ENCODE measurements at places on chromosomes 4 and X.

DNA sequence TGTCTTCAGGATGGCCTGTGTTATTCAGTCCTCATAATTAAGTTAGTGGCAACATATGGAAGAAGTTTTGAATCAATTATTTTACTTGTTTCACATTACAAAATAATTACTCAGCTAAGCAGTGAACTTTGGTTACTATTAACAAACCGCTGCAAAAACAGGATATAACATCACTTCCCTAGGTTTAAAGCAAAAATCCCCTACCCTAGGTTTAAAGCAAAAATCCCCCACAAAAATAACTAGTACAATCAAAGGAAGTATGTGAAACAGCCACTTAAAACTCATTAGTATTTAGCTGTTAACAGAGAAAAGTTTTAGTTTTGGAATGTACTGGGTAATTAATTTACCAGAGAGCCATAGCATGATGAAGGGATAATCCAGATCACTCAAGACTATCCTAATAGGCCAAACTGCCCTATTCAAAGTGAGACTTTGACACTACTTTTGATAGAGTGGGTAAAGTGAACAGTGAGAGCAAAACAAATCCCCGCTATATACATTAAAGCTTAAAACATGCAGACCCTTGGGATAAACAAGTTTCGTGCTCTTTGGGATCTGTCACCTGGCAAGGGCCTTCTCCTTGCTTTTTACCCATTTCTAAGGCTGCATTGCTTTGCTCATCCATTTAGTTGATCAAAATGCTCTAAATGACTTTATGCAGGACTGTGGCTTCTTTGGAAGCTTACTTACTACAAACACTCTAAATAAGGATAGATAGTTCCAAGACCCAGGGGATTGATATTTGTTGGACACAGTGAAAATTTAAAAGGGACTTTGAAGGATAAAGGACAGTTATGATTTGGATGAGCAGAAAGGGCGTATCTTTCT is 36.4 kb upstream of the GPR174 start:
- no peak for DNase-seq

DNA sequence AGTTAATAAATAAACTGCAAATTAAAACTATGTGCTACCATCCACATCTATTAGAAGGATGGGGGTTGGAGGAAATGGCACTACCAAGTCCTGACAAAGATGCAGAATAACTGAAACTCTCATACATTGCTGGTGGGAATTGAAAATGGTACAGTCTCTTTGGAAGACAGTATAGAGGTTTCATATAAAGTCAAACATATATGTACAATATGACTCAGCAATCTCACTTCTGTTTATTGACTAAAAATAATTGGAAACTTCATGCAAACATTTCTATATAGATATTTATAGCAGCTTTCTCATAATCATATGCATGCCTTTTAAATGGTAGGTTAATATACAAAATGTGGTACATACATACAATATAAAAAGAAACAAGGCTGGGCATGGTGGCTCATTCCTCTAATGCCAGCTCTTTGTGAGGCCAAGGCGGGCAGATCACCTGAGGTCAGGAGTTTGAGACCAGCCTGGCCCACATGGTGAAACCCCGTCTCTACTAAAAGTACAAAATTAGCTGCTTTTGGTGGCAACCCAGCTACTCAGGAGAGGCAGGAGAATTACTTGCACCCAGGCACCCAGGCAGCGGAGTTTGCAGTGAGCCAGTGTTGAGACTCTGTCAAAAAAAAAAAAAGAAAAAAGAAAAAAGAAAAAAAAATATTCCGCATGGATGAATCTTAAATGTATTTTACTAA is 225.0 kb upstream of the CXXC4 start:
- DNase-seq = no peak

GRCh38 chr4:141645611-141646340 is 9.4 kb downstream of the IL15 start:
- no peak for DNase-seq

DNA sequence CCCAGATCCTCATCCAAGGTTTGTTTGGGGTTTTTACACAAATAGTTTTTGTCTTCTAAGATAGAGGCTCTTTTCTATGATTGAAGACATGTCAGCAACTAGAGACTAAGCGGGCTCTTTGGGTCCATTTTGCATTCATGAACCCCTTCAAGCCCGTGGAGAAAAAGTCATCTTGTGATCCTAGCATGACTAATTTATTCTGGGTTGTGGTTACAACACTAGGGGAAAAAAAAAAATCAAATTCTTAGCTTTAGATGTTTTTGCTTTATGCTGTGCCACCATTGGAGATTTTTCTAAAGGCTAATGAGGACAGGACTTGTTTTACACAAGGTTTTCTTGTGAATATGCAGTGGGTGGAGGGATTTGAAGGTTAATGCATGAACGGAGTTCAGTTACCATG is 440.0 kb downstream of the PCDH7 start:
- DNase-seq = no peak

DNA sequence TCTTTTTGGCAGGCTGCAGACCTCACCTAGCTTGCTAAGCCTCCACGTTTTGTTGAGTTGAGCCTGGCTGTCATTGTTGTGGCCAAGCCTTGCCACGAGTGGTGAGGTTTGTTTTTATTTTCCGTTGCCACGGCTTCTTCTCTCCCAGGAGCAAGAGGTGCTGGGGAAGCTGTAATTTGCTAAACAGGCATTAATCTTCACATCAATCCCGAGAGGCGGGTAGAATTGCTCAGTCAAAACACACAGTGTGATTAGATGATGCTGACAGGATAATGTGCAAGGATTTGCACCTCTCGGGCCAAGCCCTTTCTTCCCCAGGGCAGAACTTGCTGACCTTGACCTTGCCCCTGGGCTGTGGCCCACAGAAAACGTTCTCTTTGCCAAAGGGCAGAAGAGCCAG is 72.2 kb upstream of the ATP6AP2 start:
- no peak for DNase-seq

DNA sequence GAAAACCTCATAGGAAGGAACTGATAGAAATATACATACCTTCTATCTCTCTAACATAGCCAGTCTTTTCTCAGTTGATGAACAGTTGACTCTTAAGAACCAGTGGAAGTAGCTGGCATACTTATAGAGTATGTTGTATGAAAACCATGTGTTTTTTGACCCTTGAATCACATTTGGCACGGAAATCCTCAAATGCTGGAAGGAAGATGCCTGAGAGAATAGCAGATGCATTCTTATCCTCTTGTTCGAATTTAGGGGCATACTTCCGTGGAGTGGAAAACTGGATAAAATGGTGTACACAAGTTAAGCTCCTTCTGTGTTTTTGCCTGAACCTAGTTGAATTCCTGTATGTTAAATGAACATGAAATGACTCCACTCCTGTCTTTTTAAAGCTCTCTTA is 145.5 kb downstream of the PCDH7 start:
- DNase-seq = no peak

DNA sequence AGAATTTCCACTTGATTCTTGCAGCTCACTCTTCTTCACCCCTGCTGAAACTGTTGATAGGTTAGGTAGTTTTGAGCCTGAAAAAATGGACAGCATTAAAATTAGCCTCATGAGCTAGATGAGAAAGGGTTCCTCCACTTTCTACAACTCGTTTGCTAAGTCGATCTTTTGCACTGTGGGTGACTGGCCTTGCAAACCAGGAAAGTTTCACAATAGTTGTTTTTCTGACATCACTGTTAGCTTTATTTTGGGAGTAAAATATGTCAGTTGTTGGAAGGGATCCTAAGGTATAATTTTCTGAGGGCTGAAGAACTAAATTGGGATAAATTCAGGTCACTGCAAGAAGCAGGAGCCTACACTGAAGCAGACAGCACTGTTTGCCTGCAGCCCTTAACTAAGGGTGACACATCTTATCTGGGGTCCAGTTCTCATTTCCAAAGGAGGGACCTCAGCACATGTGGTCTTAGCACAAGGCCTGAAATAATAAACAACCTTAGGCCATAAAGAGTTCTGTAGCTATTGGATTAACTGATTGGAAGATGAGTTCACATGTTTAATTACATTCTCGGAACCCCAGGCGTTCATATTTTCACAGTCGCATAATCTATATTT is 29.1 kb downstream of the ANAPC4 start:
- DNase-seq = no peak

DNA sequence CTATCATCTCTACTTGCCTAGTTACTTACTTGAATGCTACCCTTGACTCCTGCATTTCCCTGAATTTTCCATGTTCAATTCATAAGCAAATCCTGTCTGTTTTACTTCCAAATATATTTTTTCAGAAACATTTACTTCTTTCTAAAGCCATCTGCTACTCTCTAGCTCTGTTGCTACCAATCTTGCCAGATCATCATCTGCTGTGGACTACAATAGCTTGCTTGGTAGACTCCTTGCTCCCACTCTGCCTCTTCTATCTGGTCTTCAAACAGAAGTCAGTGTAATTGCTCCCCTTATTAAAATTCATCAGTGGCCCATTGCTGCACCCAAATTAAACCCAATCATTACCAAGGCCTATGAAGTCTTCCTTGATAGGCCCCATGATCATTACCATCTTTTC is 151.6 kb upstream of the HPGD start:
- DNase-seq = no peak

DNA sequence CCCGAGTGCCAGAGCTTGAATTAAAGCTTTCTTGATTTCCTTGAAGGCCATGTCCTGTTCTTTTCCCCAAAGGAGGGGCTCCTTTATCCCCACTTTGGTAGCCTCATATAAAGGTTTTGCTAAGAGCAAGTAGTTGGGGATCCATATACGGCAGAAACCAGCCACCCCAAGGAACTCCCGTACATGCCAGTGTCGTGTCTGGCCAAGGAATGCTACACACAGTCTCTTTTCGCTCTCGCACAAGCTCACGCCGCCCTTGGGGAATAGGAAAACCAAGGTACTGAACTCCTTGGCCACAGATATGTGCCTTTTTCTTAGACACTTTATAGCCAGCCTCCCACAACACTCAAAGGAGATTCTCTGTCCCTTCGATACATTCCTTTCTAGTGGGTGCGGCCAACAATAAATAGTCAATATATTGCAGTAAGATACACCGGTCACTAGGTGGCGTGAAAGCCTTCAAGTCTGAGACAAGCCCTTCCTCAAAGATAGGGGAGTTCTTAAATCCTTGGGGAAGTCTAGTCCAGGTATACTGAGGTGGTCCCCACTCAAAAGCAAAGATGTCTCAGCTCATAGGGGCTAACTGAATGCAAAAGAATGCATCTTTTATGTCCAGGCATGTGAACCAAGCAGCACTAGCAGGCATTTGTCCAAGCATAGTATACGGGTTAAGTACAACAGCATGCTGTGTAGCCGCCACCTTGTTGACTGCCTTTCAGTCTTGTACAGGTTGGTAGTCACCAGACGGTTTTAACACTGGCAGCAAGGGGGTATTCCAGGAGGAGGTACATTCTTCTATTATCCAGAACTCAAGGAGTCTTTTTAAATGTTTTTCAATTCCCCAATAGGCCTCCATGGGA is 57.8 kb upstream of the XAGE1B start:
- DNase-seq = no peak

- no peak for DNase-seq
These were observed 31.3 kb downstream of the JADE1 start for GRCh38 chr4:128840711-128841318.

- no peak for DNase-seq
These were observed at the start of gene TLL1 for GRCh38 chr4:165872461-165873297. TLL1 (plus strand) TSS chr4:165873237; CDS start chr4:165873905, 668 bp downstream.

DNA sequence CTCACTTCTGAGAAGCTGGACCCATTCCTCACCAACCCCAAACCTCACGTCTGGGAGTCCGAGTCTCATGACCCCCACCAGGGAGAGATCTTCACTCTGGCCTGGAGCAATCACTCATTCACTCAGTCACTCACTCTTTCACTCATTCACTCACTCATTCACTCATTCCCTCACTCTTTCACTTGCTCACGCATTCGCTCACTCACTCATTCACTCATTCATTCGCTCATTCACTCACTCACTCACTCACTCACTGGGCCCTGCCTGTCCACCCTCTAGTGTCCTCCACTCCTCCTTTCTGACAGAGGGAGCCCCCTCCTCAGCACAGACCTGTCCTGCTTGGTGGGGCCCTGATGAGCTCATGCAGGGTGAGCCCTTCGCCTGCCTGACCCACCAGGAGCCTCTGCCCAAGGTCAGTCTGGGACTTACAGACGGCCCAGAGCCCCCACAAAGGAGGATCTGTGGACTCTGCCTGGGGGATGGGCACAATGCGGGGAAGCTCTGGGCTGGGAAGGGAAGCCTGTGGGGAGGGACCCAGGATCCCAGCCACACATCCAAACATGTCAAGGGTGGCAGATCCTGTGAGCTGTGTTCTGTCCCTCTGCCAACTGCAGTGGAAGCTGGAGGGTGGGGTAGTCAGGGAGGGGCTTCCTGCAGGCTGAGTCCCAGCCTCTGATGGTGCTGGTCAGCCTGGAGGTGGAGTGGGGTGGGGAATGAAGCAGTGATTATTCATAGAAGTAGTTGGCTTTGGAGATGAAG is 18.5 kb downstream of the CPZ start:
- no peak for DNase-seq

- DNase-seq = no peak
These were observed 186.1 kb downstream of the ENOX2 start for GRCh38 chrX:130716781-130717413.

GRCh38 chrX:81708487-81708886 is 506.6 kb downstream of the SH3BGRL start:
- no peak for DNase-seq

- no peak for DNase-seq
These were observed 586.7 kb downstream of the GBA3 start for GRCh38 chr4:23279377-23279986.

DNA sequence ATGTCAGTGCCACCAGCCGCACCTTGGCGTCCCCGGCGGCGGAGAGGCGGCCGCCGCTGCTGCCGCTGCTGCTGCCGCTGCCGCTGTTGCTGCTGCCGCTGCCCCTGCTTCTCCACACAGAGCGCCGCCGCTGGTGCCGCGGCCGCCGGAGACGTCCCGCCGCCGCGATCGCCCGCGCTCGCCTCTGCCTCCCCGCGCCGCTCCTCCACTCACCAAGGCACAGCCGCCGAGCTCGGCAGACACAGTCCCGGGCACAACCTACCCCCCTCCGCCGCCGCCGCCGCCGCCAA is at the start of gene PPP3CA:
Gene PPP3CA (minus strand): TSS at position 260 of the 290 bp plus-strand sequence.
- DNase-seq = no peak
